Osteoblast (primary cell): ENCODE measurements at places on chromosomes 16 and 17. TPM values are rescaled to one million over a fixed set of nuclear protein-coding genes. Genes with fewer than 3 reads are reported as not detected.
A peak's percentile ranks its signal among the peaks of the same experiment; 100 is the strongest.

- H3K27ac ChIP-seq = no peak overlapping the region
- DNase-seq = peak; percentile 78
- peaks cover 9% of the 10 kb centered on the region for H3K27me3 ChIP-seq
These were observed 30.5 kb downstream of the PIK3R6 start for GRCh38 chr17:8836821-8837562.

DNA sequence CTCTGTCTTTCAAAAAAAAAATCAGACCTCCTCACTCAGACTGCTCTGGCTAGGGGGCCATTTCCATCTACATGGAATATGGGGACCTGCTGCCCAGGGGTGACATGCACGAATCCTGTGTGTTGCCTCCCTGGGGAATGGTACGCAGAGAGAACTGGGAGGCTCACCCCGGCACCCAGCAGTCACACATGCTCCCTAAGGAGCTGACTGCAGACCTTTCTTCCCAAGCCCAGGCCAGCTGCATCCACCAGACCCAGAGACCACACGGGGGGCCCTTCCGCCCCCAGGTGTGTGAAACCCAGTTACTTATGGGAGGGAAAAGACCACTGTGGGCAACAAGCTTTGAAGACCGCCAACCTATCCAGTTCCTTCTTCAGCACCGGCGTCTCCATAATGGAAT, 7.2 kb upstream of the NLRC3 start:
- no peaks in the 10 kb centered on the region for H3K27me3 ChIP-seq
- no peak overlapping the region for H3K4me3 ChIP-seq
- peaks cover 8% of the 10 kb centered on the region for H3K36me3 ChIP-seq
- H3K4me1 ChIP-seq = no peaks in the 10 kb centered on the region
- no peak for DNase-seq

- H3K27ac ChIP-seq = no peak overlapping the region
- DNase-seq = no peak
- H3K27me3 ChIP-seq = no peaks in the 10 kb centered on the region
- H3K36me3 ChIP-seq = no peaks in the 10 kb centered on the region
These were observed 4.5 kb upstream of the UBALD2 start for GRCh38 chr17:76260669-76261068.

GRCh38 chr17:50201276-50201854, at the start of gene COL1A1:
COL1A1 (minus strand) TSS chr17:50201631; CDS start chr17:50201513, 118 bp downstream.
- no peaks in the 10 kb centered on the region for H3K27me3 ChIP-seq
- H3K4me3 ChIP-seq = peak within 1 kb of the TSS; percentile 99
- peaks cover 35% of the 10 kb centered on the region for H3K36me3 ChIP-seq
- DNase-seq = peak; percentile 99
- peak within 1 kb of the TSS; percentile 96 for H3K27ac ChIP-seq

DNA sequence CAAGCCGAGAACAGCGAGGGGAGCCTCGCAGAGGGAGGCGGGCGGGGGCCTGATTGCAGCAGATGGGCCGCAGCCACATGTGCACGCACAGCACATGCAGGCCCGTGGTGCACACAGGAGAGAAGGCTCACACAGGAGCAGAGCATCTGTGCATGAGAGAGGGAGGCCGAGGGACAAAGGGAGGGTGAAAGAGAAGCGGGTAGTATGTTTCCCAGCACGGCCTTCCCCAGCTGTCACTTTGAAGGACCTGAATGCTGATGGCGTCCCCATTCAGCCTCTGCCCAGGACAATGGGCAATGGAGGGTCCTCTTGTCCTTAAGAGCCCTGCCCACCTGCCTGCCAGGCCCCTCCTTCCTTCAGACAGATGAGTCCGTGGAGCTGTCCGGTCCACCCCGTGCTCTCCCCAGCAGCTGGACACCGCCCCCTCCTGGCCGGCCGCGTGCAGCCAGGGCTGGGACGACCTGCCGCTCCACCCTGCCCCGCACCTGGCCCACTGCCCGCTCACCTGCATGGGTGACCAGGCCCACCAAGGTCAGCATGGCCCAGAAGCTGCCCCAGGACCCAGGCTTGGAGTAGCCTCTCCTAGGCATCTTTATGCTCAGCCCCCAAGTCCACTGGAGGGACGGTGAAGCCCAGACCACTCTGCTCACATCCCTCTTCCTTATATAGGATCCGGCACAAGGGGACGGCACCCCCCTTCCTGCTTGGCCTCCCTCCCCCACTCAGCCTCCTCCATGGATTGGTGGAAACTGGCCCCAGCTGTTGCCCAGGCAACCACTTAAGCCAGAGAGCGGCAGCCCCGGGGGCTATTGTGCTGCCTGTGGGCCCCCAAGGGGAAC, at the start of gene BTBD17:
Gene BTBD17, minus strand, starts transcription at position 639 of the 839 bp plus-strand sequence. Its CDS starts 49 bp downstream, at position 590.
- H3K4me1 ChIP-seq = no peaks in the 10 kb centered on the region
- no peak within 1 kb of the TSS for H3K27ac ChIP-seq
- peak; percentile 94 for DNase-seq
- no peak within 1 kb of the TSS for H3K4me3 ChIP-seq

GRCh38 chr17:18324140-18325050, 9.3 kb downstream of the SMCR8 start:
- peak; percentile 70 for DNase-seq
- no peak overlapping the region for H3K4me3 ChIP-seq
- peaks cover 2% of the 10 kb centered on the region for H3K4me1 ChIP-seq
- H3K36me3 ChIP-seq = peaks cover 37% of the 10 kb centered on the region

DNA sequence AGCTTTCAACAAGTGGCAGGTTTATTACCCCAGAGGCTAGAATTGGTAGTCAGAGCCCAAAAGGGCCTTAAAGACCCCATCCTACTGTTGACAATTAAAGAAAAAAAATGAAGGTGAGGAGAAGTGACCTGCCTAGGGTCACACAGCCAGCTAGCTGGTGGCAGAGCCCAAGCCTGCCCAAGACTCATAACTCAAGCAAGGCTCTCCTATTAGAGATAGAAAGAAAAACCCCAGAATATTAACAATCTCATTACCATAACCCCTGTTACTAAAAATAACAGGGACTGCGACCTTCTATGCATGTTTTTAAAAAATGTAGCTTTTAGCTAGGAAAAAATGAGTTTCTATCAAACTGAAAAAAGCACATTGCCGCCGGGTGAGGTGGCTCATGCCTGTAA, 14.0 kb downstream of the HSPB9 start:
- peaks cover 41% of the 10 kb centered on the region for H3K4me1 ChIP-seq
- peaks cover 13% of the 10 kb centered on the region for H3K36me3 ChIP-seq
- no peaks in the 10 kb centered on the region for H3K27me3 ChIP-seq

DNA sequence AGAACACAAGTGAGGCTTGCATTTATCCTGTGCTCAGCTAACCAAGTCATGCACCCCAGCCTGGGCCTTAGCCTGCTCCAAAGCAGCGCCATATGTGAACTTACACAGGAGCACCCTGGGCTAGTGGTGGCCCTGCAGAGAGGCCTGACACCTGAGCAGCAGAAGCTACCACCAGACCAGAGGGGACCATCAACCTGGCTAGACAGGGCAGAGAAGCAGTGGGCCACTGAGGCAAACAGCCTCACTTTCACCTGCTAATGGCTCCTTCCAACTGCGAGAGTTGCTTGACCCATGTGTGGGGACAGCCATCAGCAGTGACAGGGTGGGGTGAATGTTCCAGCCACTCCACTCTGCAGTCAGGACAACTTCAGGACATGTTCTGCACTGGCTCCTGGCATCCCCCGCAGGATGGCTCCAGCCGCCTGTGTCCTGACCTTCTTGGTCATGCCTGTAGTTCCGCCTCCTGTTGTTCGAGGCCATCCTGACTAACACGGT, 2.9 kb upstream of the C16orf95 start:
- no peaks in the 10 kb centered on the region for H3K27me3 ChIP-seq
- H3K4me3 ChIP-seq = no peak overlapping the region
- H3K36me3 ChIP-seq = no peaks in the 10 kb centered on the region
- peak; percentile 46 for DNase-seq
- no peak overlapping the region for H3K27ac ChIP-seq

- no peaks in the 10 kb centered on the region for H3K4me1 ChIP-seq
- peaks cover 41% of the 10 kb centered on the region for H3K27me3 ChIP-seq
- no peak overlapping the region for H3K4me3 ChIP-seq
- no peak for DNase-seq
These were observed 3.6 kb downstream of the SDK2 start for GRCh38 chr17:73640691-73641090.

DNA sequence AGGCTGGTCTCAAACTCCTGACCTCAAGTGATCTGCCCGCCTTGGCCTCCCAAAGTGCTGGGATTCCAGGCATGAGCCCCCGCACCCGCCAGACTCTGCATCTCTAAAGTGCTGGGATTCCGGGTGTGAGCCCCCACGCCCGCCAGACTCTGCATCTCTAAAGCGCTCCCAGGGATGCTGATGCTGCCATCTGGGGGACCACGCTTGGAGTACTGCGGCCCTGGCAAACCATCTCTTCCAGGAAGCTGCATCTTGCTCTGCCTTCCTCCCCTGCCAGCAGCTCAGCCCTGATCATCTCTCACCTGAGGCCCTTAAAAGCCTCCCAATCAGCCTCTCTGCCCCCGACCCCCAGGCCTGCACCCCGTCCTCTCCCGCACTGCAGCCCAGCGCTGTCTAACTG, 4.1 kb downstream of the CEP295NL start:
- H3K27me3 ChIP-seq = no peaks in the 10 kb centered on the region
- H3K36me3 ChIP-seq = peaks cover 16% of the 10 kb centered on the region
- no peak overlapping the region for H3K4me3 ChIP-seq
- no peak overlapping the region for H3K27ac ChIP-seq
- H3K4me1 ChIP-seq = peaks cover 3% of the 10 kb centered on the region

DNA sequence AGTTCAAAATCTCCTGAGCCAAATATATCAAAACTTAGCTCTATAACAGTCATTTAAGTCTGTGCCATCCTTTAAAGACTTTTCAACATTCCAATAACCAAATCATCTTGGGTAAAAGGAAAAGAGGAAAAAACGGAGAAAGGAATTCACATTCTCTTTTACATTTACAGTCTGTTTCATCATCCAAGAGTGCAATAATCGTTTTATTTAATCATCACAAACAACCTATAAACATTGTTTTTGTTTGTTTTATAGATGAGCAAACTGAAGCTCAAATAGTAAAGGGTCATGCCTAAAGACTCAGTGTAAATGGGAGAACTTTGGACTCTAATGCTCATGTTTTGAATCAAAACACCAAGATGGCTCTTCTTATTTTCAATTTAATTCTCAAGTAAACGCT, 252.3 kb downstream of the TOX3 start:
- H3K27ac ChIP-seq = no peak overlapping the region
- no peaks in the 10 kb centered on the region for H3K4me1 ChIP-seq
- H3K36me3 ChIP-seq = no peaks in the 10 kb centered on the region
- no peak overlapping the region for H3K4me3 ChIP-seq

GRCh38 chr16:61371388-61371787, 664.9 kb downstream of the CDH8 start:
- H3K36me3 ChIP-seq = no peaks in the 10 kb centered on the region
- no peak for DNase-seq
- no peak overlapping the region for H3K4me3 ChIP-seq
- H3K27me3 ChIP-seq = no peaks in the 10 kb centered on the region
- no peaks in the 10 kb centered on the region for H3K4me1 ChIP-seq

- H3K36me3 ChIP-seq = no peaks in the 10 kb centered on the region
- no peaks in the 10 kb centered on the region for H3K27me3 ChIP-seq
- no peak overlapping the region for H3K4me3 ChIP-seq
- peaks cover 7% of the 10 kb centered on the region for H3K4me1 ChIP-seq
- DNase-seq = peak; percentile 4
- H3K27ac ChIP-seq = no peak overlapping the region
These were observed 41.6 kb upstream of the GCSH start for GRCh38 chr16:81137754-81138153.

Gene WSCD1
- total RNA-seq = not detected in 2 replicates

Gene CCL17
- not detected in 2 replicates for total RNA-seq

Gene RAB26
- total RNA-seq = 0.36 and 0.59 TPM in 2 replicates

Gene TNFRSF13B
- total RNA-seq = not detected in 2 replicates

Gene PLCG2
- total RNA-seq = 0.59 and 1.1 TPM in 2 replicates

Gene CCDC57
- 21.0 and 25.9 TPM in 2 replicates for total RNA-seq

Gene KCNG4
- not detected in 2 replicates for total RNA-seq

Gene TNFSF13
- total RNA-seq = 0.59 and 1.1 TPM in 2 replicates

Gene HSD17B2
- not detected in 2 replicates for total RNA-seq

Gene NCBP3
- 21.4 and 24.2 TPM in 2 replicates for total RNA-seq

Gene RTN4RL1
- total RNA-seq = 1.1 and 1.5 TPM in 2 replicates

Gene RHBDL1
- total RNA-seq = 0.88 and 1.1 TPM in 2 replicates

Gene SCARF1
- total RNA-seq = 0.88 and 1.4 TPM in 2 replicates
